ENCODE measurements at places on chromosomes 1 and 21.
A peak's percentile ranks its signal among the peaks of the same experiment; 100 is the strongest.

GRCh38 chr1:36844917-36845316 lies 189.4 kb downstream of the GRIK3 start:
- no peak for DNase-seq

GRCh38 chr1:61160526-61160925 lies 78.2 kb downstream of the NFIA start:
- DNase-seq: peak; percentile 71

DNA sequence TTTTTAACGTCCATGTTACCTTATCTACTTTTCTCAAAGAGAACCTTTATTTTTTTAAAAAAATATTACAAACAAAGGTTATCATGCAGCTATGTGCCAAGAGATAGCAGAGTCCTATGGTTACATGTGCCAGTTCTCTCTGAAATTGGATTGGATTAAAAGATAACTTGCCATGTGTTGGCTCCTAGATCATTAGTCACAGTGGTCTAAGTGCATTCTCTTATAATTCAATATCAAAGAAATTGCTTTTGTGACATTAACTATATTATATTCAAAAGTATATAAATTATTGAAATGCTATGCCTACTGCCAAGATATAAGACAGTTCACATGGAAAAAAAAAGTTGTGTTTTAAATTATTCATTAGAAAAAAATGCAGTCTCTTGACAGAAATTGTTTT lies 494.2 kb downstream of the NEGR1 start:
- no peak for DNase-seq

- DNase-seq: no peak
These were observed 109.6 kb downstream of the TBX19 start for GRCh38 chr1:168390271-168390670.

DNA sequence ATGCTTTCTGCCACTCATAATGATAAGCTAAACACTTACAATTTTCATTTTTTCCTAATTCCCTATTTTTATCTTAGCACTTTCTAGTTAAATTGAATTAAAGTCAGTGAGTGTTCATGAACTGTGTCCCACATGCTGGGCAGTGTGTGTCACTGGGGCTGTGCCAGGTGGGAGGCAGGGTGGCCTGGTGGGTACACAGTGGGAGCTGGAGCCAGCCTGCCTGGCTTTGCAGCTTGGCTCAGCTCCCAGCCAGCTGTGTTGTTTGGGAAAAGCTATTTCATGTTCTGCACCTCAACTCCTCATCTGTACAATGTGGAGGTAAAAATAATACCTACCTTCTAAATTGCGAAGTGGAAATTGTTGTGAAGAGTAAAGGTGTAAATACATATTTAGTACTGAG lies 238.4 kb downstream of the PLA2G4A start:
- no peak for DNase-seq

DNA sequence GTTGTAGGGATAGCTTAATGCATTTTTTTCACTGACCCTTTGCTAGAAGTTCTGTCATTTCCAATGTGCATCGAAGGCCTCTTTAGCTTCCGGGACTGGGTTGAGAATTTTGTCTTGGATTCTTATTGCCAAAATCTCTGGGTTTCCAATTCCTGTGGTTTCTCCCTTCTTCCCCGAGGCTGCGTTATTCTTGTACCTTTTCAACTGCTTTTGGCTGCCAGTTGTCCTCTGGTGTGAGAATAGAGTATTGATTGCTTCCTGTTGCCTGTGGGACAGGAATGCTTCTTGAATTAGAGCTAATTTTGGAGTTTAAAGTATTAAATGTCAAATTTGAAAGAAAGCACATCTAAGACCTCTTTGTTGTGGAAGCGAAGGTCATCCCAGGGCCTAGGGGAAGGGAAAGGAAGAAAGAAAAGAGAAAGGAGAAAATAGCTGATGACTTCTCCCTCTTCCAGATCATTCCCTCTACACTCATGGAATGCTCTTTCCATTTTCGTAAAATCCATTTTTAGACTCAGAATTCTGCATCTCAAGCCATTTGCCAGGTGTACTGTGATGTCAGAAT lies 21.1 kb downstream of the HUNK start:
- DNase-seq: no peak

GRCh38 chr1:208245185-208245705 lies 1.1 kb upstream of the PLXNA2 start:
- peak; percentile 95 for DNase-seq

GRCh38 chr1:241475671-241476070 lies 43.9 kb downstream of the FH start:
- peak; percentile 22 for DNase-seq

DNA sequence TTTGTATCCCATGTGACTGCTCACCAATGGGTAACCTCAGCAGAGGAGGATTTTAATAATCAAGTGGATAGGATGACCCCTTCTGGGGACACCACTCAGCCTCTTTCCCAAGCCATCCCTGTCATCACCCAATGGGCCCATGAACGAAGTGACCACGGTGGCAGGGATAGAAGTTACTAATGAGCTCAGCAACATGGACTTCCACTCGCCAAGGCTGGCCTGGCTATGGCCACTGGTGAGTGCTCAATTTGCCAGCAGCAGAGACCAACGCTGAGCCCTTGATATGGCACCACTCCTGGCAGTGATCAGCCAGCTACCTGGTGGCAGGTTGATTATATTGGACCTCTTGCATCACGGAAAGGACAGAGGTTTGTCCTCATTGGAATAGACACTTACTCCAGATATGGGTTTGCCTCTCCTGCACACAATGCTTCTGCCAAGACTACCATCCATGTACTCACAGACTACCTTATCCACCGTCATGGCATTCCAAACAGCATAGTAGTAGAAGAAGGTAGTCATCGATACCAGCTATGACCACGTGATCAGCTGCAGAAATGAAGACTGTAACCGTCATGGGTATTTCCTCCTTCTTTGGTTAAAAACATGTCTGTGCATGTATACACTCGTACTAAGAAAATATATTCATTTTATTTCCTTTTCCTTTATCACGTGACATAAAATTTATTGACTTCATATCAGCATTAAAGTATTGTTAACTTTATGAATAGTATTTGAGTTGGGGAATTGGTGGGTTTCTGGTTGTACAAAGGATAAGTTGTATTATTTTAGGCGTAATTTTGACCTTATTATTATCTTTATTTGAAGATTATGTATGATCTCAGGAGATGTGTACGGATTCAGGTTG lies 562.6 kb downstream of the PTPRU start:
- no peak for DNase-seq

- no peak for DNase-seq
These were observed 77.0 kb downstream of the OMA1 start for GRCh38 chr1:58469476-58469875.

GRCh38 chr1:53371851-53372250 lies 44.0 kb upstream of the LRP8 start:
- DNase-seq: no peak

GRCh38 chr1:234755449-234755863 lies 145.5 kb upstream of the IRF2BP2 start:
- DNase-seq: peak; percentile 86

- DNase-seq: no peak
These were observed 969.1 kb downstream of the AMY1C start for GRCh38 chr1:104718752-104719151.

DNA sequence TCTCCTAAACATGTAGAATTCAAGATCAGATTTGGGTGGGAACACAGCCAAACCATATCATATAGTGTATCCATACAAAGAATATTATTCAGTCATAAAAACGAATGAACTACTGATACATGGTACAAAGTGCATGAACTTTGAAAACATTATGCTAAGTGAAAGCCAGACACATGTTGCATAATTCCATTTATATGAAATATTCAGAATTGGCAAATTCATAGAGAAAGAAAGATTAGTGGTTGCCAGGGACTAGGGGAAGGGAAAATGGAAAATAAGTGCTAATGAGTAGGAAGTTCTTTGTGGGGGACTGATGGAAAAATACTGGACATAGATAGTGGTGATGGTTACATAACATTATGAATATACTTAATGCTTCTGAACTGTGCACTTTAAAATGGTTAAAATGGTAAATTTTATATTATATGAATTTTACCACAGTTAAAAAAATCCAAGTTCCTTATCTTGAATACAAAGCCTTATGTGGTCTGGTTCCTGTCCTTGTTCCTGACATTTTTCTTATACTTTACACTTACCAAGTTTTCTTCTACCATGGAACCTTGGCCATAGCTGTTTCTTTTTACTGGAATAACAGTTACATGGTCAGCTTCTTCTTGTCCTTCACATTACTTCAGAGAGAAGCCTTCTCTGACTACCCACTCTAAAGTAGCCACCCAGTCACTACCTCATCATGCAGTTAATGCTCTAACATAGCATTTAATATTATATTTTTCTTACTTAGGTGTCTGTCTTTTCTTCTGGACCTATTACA lies 64.0 kb downstream of the CCDC18 start:
- no peak for DNase-seq

DNA sequence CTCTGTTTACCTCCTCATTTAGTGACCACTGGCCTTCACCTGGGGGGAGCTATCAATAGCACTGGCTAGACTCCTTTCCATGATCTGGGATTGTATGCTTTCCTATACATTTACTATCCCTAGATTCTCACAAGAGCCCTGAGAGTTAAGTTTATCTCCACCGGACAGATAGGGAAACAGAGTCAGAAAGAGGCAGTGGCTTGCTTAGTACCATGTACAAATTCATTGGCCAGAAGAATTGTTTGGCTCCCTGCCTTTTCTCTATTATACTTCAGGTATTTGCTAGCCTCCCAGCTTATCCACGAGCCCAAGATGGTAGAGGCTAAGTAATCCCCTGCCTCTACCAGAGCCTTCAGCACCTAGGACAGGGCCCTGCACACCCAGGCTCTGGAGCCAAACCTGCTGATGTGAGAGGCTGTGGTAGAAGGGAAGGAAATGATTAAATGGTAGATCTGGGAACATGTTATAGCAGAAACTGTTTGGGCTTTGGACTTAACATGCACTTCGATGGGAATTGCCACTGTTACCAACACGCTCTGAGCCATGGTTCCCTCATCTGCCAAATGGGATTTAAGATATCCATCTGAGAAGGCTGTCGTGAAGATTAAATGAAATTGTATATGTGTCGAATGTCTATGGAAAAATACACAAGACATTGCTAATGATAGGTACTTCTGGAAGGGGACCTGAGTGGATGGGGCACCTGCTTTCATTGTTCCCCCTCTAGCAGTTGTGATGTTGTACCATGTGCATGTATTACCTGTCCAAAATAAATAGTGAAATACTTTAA lies 3.1 kb upstream of the BLACAT1 start:
- peak; percentile 69 for DNase-seq

- peak; percentile 18 for DNase-seq
These were observed 823.0 kb upstream of the PRMT6 start for GRCh38 chr1:106233511-106233910.

GRCh38 chr1:31663622-31664452 lies 19.2 kb upstream of the PEF1 start:
- DNase-seq: no peak

DNA sequence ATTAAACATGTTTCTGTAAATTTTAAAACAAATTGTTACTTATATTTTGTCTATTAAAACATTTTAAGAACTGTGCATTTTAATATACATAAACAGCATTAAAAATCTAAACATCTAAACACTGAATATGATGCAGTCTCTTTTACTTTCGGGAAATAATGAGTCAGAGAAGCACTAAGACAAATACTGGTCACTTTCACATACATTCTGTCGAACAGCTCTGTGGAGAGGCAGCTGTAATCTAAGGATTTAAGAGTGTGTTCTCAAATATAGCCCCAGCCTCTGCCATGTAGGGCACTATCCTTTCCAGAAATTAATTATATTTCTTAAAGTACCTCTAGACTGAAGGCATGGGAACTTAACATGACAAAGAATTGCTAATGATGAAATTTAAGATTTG lies 89.6 kb upstream of the PTGFR start:
- DNase-seq: no peak

DNA sequence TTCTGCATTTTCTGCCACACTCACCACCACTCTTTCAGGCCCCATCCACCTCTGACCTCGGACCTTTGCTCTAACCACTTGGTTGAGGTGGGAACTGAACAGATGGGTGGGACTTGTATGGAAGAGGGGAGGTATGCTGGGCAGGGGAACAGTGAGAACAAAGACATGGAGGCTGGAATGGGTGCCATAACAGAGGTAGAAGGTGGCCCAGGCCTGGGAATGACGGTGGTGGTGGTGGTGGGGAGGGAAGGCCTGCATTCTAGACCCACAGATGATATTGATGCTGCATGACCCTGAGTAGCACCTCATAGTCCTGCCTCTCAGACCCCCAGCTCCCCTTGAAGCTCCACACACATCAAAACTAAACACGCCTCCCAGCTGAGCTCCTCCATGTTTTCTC lies 5.2 kb upstream of the CSF3R start:
- no peak for DNase-seq

DNA sequence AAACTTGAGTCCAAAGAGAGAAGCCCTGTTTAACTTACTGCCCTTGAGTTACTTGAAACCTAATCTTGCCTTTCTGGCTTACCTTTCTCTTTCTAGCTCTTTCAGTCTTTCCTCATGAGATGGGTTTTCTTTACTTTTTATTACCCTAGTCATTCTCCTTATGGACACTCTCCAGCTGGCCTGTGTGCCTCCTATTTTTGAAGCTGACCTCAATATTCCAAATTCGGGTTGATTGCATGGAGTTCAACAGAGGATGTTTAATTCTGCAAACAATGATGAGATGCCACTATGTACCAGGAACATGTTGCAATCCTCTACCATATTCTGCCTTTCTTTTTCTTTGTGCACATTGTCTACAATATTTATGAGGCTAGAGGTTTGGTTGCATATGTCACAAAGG lies 20.7 kb downstream of the DNAJC6 start:
- no peak for DNase-seq

DNA sequence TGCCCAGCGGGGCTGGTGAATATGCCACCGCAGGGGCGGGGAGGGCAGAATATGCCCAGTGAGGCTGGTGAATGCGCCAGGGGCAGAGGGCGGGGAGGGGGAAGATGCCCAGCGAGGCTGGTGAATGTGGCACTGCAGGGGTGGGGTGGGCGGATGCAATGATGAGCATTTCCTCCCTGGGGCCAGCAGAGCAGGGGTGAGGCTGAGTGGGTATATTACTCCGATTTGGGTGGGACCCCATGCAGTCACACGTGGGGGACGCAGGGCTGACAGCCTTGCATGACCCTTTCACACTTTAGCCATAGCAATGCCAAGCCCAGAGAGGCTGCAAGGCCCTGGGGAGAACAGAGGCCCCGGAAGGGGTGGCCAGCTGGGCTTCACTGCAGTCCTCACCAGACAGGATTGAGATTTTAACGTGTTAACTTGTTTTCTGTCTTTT lies 9.3 kb upstream of the SLX9 start:
- DNase-seq: no peak

- DNase-seq: no peak
These were observed 8.0 kb downstream of the MED8 start for GRCh38 chr1:43381612-43382011.

- DNase-seq: no peak
These were observed at the start of gene S100A7A for GRCh38 chr1:153415850-153416570. Gene S100A7A (plus strand): TSS chr1:153416520. CDS start chr1:153418083, 1,563 bp downstream.

GRCh38 chr1:50275566-50275965 lies 147.7 kb downstream of the DMRTA2 start:
- DNase-seq: peak; percentile 1

GRCh38 chr1:183881387-183882131 lies 76.6 kb downstream of the RGL1 start:
- peak; percentile 82 for DNase-seq

DNA sequence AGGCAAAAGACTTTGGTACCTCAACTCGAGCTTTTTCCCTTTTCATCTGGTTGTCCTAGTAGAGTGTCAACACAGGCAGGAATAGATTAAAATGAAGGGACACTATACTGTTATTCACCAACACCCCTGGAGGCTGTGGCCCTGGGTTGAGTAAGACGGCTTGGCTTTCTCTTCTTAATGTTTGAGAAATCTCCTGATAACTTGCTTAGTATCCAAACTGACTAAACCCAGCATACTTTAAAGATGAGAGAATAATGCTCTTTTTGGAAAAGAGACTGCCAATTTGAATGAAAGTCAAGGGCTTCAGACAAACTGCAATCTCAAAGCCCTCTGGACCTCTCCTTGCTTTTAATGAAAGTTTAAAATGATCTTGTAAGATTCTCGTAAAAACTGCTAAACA lies 2.6 kb upstream of the SLC30A1 start:
- DNase-seq: peak; percentile 74
